ENCODE measurements at places on chromosomes 4 and X.

GRCh38 chrX:11334165-11334564, 41.0 kb downstream of the AMELX start:
- DNase-seq: no peak

- DNase-seq: no peak
Measured at GRCh38 chr4:120327276-120327675, 260.6 kb upstream of the MAD2L1 start.

GRCh38 chrX:85051627-85052026, 48.0 kb downstream of the APOOL start:
- no peak for DNase-seq

DNA sequence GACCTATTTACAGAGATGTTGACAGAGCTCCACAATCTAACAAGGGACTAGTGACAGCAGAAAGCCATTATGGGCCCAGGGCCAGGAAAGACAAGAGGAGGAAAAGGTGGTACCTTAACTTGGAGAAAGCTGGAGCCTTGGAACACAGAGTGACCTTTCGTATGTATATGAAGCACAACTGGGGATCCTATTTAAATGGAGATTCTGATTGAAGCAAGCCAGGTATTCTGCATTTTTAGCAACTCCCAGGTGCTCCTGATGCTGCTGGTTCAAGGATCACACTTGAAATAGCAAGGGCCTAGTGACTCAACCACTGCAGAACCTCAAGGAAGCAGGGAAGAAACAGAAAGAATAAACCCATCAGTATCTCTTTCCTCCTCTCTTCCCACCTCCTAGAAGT, 99.4 kb downstream of the TMEM47 start:
- no peak for DNase-seq

- DNase-seq: no peak
Measured at GRCh38 chr4:59200992-59201391, 1999.1 kb upstream of the ADGRL3 start.

DNA sequence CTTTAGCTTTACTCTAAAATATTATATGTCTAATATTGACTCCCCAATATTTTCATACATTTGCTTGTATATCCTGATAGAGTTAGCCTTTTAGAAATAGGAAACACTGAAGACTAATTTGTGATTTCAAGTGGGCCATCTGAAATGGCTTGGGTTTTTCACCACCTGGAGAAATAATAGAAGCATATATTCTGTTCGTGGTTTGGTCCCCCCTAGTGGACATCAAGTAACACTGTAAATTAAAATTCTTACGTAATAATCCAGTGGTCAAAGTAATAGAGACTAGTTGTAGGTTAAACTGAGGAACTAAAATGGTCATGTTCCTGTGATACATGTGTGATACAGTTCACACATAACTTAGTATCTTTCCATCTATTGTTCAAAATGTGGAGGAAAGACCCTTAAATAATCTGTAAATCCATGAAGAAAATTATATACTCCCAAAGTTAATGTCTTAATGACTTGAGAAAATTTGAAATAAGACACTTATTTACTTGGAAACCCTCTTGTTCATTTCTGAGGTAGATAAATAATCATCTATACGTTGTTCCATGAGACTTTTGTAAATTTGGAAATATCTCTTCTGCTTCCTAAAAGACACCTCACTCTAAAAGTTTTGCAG, 79.8 kb upstream of the SMARCAD1 start:
- no peak for DNase-seq
